ENCODE measurements at places on chromosomes 7 and 10.

- no peak for DNase-seq
Observed at GRCh38 chr10:63437116-63437949, 28.4 kb downstream of the JMJD1C start.

DNA sequence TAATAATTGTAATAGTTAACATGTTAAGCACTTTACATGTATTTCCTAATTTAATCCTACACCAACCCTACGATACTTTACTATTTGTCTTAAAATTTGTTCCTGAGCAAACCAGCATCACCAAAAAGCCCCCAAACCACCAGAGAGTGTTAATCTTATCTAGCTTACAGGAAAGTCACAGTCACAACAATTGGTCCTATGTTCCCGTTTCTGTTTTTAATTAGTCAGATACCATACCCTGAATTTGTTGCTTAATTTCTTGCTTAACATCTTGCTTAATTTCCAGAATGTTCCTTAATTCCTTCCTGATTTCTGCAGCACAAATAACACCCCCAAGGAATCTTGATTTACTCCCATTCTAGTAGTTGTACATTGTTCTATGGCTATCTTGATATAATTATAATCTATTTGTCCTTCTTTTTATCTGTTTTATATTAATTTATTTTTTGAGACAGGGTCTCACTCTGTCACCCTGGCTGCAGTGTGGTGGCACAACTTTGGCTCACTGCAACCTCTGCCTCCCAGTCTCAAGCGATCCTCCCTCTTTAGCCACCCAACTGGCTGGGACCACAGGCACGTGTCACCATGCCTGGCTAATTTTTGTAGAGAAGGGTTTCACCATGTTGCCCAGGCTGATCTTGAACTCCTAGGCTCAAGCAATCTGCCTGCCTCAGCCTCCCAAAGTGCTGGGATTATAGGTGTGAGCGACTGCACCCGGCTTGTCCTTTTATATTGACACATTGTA, 6.6 kb upstream of the PDSS1 start:
- no peak for DNase-seq

- DNase-seq: no peak
Observed at GRCh38 chr10:53846809-53847208, 954.2 kb downstream of the PCDH15 start.

- DNase-seq: no peak
Observed at GRCh38 chr10:129848696-129849451, 115.2 kb downstream of the EBF3 start.

DNA sequence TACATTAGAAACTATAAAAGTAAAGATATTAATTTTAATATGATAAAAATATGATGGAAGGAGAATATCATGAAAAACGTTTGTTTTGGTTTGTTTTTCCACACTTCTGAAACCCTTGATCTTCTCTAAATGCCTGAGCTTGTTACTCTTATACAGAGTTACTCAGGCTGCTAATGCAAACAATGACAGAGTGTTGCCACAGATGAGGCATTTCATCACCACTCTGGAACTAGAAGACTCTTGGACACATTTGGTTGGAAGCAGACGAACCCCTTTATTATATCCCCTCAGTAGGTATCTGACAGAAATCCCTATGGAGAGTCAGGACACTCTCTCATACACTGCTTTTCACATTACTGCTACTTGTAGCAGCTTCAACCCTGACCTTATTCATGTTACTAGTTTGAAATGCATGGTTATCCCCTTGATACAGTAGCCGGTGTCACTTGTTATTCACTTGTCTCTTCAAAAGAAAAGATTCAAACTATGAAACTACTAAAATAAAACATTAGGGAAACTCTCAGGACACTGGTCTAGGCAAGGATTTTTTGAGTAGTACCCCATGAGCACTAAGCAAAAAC, 66.9 kb downstream of the SEMA3C start:
- DNase-seq: no peak

DNA sequence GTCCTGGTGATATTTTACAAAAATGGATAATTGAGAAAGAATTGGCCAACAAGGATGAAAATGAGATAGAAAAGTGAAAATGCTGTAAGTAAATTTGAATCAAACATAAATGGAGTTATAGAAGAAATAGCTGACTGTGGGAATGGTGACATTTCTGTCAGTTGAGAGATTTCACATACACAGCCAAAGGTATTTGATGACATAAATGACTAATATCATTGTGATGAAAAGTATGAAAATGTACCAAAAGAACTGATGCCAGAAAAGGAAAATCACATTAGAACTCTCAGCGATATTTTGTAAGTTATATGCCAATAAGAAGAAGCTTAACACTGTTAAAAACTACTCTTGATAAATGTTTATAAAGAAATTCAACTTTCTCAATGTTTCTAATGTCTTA, 54.9 kb downstream of the TFPI2 start:
- DNase-seq: no peak

GRCh38 chr7:151045967-151046366, 2.4 kb upstream of the ASIC3 start:
- DNase-seq: no peak

DNA sequence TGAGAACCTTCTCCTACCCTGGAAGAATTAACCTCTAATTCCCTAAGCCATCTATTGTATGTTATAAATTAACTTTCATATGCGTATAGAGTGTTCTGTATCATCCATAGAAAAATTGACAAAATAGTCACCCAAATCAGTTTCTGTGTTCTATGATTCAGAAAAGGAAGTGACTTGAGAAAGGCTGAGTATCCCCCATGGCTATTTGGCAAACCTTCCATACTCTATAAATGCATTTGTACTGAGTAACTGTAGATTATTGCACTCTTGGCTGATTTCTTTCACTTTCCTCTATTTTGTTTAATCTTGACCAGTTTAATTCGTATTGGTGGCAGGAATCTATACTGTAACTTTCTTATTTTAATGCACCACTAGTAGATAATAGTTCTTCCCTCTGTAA, 182.2 kb downstream of the HTR7 start:
- no peak for DNase-seq

- DNase-seq: peak; percentile 52
Observed at GRCh38 chr10:111598433-111599059, 521.7 kb downstream of the ADRA2A start.

GRCh38 chr10:3828404-3829155, 43.6 kb upstream of the KLF6 start:
- DNase-seq: peak; percentile 84

GRCh38 chr7:38070718-38071117, 107.3 kb upstream of the STARD3NL start:
- DNase-seq: no peak

GRCh38 chr7:123673752-123674398, 18.2 kb downstream of the LMOD2 start:
- DNase-seq: no peak

DNA sequence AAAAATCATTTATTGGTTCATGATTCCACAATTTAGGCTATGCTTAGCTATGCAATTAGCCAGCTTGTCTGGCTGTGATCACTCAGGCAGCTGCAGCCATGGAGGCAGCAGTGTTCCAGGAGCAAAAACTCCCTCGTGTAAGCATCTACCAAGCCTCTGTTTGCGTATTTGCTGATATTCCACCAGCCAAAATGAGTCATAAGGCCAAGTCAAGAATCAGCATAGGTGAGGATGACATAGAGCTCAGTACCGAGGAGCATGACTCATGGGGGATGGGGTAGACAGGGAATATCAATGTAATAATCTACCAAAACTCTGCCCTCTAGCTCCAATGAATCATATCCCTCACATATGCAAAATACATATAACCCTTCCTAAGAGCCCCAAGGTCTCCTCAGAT, 63.3 kb downstream of the IMMP2L start:
- no peak for DNase-seq

GRCh38 chr10:8473205-8473604, 418.7 kb downstream of the GATA3 start:
- DNase-seq: peak; percentile 61

DNA sequence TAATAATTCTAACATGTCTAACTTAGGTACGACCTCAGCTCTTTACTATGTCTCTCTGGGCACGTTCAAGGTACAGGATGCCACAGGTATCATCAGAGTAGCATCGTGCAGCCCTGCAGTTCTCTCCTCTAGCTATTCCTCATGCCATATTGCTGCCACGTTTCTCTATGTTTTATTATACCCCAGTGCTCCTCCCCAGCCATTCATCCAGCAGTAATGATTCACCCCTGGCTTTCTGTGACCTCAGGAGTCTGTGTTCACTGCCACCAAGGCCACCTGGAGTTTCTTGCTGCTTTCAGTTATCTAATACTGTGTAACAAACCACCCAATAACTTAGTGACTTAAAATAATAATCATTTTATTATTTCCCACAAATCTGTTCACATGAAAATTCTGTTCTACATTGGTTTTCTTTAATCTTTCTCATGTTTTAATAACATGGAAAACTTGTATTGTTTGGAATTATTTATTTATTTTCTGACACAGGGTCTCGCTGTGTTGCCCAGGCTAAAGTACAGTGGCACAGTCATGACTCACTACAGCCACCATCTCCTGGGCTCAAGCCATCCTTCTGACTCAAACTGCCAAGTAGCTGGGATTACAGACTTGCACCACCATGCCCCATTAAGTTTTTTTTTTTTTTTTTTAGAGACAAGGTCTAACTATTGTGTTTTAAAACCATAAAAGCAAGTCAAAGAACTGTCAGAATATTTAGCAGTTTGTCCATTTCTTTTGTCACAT, 21.8 kb downstream of the REEP3 start:
- no peak for DNase-seq

All from thymus (tissue), 14 donors.